ENCODE measurements at places on chromosomes 11 and 22.

- no peak for DNase-seq
Observed at GRCh38 chr11:72908032-72908676, 93.9 kb downstream of the ATG16L2 start.

DNA sequence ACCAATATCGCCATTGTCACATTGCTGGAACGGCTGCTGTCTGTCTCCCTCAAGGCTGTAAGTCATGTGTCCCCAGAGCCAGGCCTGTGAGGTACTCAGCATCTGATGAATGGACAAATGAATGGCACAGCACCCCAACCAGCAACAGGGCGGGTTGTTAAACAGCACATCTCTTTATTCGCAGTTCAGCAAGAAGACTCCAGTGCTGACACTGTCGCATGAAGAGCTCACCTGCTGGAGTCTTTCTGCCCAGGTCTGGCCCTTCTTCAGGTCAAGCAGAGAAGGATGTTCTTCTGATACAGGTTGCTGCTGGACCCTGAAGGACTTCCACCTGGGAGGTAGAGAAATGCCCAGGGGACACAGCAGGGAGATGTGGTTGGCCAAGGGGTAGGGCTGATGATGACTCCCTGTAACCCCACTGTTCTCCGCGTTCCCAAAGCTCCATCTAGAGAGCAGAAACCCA lies 4.8 kb downstream of the SPATA19 start:
- DNase-seq: no peak

DNA sequence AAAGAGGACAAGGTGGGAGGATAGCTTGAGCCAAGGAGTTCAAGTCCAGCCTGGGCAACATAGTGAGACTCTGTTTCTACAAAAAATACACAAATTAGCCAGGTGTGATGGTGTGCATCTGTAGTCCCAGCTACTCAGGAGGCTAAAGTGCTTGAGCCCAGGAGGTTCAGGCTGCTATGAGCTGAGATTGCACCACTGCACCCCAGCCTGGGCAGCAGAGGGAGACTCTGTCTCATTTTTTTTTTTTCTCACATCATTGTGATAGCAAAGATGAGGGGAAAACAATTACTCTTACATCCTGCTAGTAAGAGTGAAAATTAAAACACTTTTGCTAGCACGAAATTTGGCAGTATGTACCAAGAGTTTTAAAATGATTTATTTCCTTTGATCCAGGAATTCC lies 463.7 kb downstream of the TMEM135 start:
- DNase-seq: no peak

DNA sequence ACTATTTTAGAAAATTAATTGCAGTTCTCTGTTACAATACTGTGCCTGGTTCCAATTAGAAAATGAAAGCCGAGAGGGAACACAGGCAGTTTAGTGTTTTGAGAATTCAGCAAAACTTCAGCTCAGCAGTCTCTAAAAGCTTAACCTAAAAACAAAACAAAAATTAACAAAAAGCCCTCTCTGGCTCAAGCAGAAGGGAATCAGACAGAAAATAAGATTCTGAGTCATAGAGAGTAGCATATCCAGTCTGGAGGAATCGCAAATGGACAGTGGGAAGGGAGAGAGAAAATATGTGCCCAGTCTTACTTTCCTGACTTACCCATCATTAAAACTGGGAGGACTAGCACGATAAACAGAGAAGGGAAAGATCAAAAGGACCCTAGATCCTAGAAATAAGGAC lies 38.1 kb upstream of the CHRM4 start:
- no peak for DNase-seq

DNA sequence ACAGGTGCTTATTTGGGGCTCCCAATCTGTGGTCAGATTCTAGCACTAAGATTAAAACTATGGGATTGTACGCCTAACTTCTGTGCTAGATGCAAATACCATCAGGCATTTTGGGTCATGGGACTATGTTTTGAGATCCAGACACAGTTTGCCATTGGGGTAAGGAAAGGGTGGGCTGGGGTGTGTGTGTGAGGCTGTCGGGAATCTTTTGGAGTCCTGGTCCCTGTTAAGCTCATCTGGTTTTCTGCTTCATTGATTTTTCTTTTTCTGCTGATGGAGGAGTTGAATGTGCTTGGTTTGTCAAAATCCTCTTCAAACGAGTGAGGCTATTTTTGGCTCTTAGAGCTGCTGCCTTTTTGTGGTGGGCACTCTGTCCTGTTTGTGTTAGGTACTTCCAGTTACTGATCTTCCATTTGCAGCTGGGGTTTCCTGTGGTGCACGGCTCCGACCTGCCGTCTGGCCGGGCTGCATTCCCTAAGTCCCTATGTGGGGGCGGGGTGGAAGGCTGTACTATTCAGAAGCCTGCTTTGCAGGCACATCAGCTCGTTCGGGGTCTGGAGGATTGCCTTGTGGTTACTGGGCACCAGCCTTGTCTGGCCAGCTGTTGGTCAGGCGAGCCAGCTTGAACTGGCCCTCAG lies 2.9 kb downstream of the BCR start:
- no peak for DNase-seq

GRCh38 chr11:126216526-126217305 lies 5.1 kb downstream of the FAM118B start:
- no peak for DNase-seq

DNA sequence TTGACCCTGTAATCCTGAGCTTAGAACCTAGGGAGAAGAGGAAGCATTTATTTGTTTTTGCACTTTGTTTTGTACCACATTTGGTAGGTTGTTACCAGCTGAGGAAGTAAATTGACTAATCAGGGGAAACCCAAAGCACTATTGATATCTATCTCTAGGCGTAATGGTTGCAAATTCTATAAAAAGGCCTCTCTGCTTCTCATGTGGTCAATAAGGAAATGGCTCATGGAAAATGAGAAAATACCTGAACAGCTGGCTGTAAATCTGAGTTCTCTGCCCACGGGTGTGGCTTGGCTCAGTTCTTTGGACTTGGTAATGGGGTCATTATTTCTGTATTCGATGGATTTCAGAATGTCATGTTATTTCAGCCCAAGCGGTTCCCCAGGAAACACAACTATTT lies 42.4 kb downstream of the BARX2 start:
- DNase-seq: no peak

- DNase-seq: no peak
Observed at GRCh38 chr22:48666620-48667019, 1161.1 kb downstream of the BRD1 start.

- DNase-seq: no peak
Observed at GRCh38 chr11:55457641-55458040, 89.9 kb downstream of the OR4A15 start.

DNA sequence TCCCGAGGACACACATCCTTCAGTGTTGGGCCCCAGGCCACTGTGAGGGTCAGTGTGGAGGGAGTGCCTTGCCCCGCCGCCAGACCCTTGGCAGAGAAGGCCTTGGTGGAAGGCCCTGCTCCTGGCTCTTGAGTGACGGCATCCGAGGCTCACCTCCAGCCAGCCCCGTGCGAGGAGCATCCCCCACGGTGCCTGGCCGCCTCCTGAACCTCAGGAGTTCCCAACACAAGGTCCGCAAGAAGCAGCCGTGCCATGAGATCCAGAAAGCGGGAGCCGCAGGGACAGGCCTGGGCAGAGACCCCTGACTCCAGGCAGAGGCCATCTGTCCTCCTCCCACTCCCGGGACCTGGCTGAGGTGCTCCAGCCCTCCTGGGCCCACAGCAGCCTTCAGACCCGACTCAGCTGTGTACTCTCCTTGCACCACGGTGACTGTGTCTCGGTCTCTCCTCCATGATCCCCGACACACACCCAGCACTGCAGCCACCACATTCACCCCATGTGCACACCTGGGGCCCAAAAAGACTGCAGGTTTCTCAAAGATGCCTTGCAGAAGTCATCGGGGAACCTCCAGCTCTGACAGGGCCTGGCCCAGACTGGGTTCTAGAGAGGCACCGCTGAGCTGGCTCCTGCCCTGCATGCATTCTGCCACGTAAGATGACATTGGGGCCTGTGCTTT lies 870.2 kb downstream of the BRD1 start:
- no peak for DNase-seq

DNA sequence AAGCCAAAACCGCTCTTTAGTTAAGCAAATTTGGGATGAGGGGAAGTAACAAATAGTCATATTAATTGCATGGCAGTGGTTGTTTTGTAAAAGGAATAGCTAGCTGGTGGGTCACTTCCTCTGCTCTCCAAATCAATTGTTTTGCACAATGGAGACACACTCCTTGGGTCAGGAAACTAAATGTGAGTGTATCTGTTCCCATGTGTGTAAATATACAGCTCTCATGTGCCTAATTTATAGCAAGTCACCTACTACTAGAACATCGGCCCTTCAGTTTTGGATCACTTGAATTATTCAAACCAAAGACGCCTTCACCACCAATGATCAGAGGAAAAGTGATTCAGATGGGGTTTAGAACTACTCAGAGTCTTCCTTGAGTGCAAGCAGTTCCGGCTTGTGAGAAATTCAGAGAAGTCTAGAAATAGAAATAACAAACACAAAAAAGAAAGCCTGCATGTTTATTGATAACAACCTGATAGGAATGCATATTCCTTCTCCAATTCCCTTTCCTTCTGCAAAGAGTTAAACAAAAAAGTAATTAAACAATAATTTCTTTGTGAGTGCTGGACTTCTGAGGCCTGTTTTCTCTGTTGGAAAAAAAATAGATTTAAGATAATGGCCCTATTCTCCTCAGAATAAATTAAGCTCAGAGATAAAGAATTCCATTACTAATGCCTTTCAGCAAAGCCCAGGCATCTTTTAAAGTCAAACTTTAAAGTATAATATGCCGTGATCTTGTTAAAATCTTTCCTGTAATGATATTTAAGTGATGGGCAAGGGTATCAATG lies 100.4 kb downstream of the KIRREL3 start:
- DNase-seq: no peak

GRCh38 chr11:34633990-34634693 lies 13.2 kb downstream of the EHF start:
- no peak for DNase-seq

DNA sequence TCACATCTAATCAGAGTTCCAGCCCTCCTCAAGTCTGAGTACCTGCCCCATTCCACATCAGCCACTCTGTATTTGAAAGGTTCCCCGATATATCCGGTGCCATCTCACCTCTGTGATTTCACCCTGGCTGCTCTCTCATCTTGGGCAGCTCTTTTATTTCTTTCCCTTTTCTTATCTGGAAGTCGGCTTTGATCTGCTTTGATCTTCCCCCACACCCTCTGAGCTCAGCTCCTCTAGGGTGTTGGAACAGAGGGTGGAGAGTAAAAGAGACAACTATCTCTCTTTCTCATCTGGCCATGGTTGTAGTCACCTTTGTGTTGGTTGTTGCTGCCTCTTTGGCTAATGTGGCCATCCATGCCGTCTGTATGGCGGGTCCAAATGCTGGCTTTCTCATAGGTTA lies 108.3 kb downstream of the ENTHD1 start:
- DNase-seq: no peak

DNA sequence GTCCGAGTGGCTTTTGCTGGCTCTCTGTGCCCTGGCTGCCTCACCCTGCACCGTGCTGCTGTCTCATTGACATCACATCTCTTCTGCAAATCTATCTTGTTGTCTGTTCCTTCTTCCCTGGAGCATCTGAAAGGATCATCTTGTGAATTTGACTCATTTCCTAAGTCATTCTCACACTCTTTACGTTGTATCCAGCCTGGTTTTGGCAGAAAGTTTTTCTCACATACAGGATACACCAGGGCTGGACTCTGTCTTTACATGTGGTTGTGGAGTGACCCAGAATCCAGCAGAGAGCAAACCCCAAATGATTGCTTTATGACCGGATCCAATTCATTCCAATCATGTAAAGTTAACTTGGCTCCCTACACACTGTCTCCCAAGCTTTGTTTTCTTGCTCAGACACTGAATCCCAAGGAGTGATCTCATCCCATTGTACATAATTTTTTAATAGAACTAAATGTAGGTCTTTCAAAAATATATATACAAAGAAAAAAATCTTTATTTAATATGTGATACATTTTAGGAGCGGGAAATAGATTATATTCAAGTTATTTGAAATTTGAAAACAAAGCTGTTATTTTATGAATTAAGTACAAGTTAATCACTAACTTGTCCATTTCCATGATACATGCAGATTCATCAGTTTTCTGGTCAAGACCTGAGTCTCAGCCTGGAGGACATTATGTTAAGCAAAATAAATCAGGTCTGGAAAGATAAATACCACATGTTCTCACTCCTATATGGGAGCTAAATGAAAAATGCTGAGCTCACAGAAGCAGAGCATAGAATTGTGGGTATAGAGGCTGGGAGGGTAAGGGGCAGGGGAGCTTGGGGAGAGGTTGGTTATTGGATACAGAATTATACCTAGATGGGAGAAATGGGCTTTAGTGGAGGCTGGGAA lies 2.9 kb upstream of the RFPL1 start:
- no peak for DNase-seq

DNA sequence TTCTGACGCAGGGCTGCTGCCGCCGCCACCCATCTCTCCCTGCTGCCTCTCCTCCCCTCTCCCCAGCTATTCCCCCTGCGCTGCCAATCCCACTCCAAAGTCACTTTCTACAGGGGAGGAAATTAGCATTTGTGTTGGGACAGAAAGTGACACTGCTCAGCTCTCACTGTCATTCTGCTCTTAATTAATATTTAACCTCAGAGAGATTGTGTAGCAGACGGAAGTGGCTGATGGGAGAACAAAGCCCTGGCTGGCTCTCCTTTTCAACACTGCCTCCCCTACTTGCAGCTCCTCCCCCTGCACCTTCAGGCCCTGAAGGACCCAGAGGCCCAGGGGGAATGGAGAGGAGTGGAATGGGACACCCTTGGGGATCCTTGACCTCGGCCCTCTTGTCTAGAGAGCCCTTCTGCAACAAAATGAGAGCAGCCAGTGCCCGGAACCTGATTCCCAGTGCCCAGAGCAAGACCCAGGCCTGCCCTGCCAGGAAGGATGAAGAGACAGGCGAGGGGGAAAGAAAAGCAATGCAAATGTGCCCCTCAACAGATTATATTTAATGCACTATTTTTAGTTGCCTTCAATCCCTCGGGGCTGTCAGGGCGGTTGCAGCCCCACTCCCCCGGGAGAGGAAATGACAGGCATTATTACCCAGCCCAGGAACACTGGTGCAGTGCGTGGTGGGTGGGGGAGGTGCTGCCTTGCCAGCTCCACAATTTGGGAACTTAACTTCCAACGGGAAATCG lies 14.6 kb upstream of the NRGN start:
- no peak for DNase-seq

GRCh38 chr11:121372028-121372427 lies 79.5 kb downstream of the SC5D start:
- DNase-seq: no peak

Data from amniotic stem cell (primary cell).